Stimulated activated CD4-positive, alpha-beta T cell treated with anti-CD3 and anti-CD28 coated beads, Interleukin-15, amount 100 ng/mL, for 48 hours (primary cell): ENCODE measurements at places on chromosomes 4 and X.
A peak's percentile ranks its signal among the peaks of the same experiment; 100 is the strongest.

DNA sequence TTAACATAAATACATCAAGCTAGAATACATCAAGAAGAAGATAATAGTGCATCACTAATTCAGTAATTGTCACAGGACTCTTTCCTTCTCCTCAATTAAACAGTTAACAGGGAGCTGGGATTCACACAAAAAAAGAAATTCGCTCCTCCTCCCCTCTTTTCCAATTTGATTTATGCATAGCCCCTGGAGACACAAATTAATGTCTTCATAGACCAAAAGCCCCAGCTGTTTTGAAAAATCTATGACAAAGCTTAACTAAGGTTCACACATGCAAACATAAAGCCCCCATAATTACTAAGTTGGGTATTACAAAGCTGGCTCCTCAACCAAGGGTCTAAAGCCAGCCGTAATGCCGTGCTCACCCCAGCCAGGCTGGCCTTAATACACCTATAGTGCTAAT, 61.2 kb downstream of the ENOX2 start:
- DNase-seq = no peak

- DNase-seq = no peak
Measured at GRCh38 chrX:134457708-134458107, 2.3 kb upstream of the HPRT1 start.

DNA sequence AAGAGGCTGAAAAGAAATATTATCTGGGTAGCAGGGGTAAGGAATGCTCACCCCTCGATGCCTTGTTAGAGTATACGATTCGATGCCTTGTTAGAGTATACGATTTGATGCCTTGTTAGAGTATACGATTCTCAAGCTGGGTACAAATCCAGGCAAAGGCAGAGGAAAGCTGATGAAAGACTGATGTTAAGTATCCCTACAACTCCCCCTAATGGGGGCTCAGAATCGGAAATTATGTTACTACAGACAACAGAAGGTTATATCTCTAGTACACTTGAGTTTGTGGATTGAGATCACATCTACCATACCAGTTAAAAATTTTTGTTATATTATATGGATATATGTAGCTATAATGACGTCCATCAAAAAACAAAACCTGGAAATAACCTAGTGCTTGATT, 4.8 kb downstream of the LRRC66 start:
- DNase-seq = no peak

DNA sequence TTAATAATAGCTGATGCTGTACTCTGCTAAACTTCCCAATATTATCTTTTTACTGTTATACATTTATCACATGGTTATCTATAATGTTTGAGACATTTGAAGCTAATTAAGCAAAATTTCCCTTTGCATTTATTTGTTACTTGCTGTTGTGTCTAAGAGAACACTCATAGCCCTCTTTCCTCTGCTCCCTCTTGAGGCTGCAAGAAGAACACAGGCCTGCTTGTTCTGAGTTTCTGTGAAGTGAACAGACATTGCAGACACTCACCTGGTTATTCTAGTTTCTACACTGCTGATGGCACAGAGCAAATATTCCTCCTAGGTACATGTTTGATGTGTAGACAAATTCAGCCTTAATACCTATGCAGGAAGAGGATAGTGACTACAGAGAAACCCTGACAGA, 367.8 kb downstream of the GASK1B start:
- no peak for DNase-seq

- no peak for DNase-seq
Measured at GRCh38 chr4:82599336-82599735, 37.5 kb upstream of the TMEM150C start.

DNA sequence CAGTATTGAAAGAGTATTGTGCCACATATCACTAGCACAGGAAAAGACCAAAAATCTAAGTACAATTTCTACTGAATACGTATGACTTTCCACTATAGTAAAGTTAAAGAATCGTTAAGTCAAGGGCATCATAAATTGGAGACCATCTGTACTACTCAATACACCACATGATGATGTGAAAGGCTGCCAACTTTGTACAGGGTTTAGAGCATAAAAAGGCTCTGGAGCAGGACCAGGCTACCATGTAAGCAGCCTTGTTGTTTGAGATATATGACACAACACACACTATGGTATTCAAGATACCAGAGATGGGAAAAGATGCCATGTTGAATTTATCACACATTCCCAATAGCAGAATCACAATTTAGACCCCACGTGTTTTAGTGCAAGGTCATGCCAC, 294.9 kb upstream of the TRPC5 start:
- DNase-seq = no peak

GRCh38 chr4:43496188-43496587, 603.7 kb downstream of the GRXCR1 start:
- DNase-seq = no peak

GRCh38 chr4:168699224-168699878, 202.5 kb downstream of the PALLD start:
- DNase-seq = no peak

GRCh38 chrX:103741879-103742278, 31.2 kb downstream of the TMEM31 start:
- DNase-seq = no peak

DNA sequence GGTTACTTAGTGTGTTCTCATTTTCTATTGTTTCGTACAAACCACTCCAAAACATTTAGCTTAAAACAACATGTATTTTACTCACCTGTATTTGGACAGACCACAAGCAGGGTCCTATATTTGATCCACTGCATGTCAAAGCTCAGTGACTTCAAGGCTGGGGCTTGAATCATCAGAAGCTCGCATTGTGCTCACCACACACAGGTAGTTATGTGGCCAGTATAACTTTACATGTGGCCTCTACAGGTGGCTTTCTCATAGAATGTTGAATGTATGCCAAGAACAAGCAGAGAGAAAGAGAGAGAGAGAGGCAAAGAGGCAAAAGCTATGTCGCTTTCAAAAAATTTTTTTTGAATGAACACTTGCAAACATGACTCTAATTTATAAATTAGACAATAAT, 107.6 kb downstream of the QRFPR start:
- no peak for DNase-seq

- no peak for DNase-seq
Measured at GRCh38 chrX:10450229-10450958, 170.0 kb downstream of the MID1 start.

- DNase-seq = no peak
Measured at GRCh38 chrX:49308604-49309269, 5.3 kb downstream of the GAGE10 start.

- no peak for DNase-seq
Measured at GRCh38 chr4:16124232-16124631, 40.4 kb upstream of the PROM1 start.

GRCh38 chrX:72038016-72038415, 93.7 kb downstream of the RTL5 start:
- DNase-seq = no peak

GRCh38 chr4:186651181-186651603, 72.5 kb downstream of the FAT1 start:
- no peak for DNase-seq

- no peak for DNase-seq
Measured at GRCh38 chrX:37010496-37010895, 2.3 kb downstream of the FAM47C start.

DNA sequence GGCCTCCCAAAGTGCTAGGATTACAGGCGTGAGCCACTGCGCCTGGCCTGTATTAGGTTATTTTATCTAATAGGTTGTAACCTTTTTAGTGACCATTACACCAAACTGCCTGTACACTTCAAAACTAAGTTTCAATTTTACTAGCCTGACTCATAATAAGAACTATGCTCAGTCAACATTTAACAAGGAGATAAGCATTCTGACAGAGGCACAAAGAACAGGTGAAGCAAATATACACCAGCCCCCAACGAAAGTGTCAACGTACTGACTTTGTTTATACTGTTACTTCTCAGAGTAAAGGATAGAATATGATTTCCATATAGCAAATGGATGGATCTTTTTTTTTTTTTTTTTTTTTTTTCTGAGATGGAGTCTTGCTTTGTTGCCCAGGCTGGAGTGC, 62.8 kb downstream of the SHISA3 start:
- DNase-seq = no peak

DNA sequence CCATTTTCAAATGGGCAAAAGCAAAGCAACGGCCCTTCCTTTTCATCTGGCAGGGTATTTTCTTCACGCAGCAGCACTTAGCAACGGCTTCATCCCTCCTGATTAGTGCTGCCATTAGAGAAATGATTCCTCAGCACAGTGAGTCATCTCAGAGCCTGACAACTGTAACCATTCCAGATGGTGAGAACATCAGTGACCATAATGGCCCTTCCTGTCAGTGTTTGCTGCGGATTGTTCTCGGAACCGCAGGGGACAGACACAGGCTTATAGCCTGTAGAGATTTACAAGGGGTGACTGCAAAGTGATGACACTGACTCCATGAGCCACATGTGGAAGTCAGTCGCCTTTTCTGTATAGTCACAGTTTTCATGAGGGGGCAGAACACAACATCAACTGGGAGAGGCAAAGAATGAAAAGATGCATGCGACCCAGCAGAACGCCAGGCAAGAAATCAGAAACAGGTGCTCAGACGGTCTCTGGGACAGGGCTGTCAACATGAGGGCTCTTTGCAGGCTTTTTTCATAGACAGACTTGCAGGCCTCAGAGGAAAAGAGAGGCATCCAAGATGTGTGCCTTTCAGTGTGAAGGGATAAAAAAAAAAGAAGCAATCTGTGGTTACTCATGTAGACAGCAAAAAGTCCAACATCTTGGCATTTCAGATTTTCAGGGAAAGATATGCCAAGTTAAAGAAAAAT, 69.9 kb upstream of the FBXW7 start:
- no peak for DNase-seq

- DNase-seq = no peak
Measured at GRCh38 chr4:123709336-123709735, 312.7 kb downstream of the SPRY1 start.

- peak; percentile 9 for DNase-seq
Measured at GRCh38 chr4:121252224-121252806, 88.2 kb upstream of the TNIP3 start.

DNA sequence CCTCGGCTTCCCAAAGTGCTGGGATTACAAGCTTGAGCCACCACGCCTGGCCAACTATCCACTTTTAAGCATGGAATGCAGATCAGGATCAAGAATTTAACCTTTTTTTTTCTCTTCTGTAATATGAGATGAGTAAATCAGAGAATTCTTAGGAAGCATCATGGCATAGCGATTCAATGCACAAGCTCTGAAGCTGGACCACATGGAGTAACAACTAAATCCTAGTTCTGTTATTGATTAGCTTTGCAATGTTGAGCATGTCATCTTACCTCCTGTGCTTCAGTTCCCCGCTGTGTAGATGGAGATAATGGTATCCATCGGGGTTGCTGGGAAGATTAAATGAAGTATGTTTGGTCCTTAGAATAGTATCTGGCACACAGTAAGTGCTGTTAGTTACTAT, 1.9 kb upstream of the SNX25 start:
- DNase-seq = no peak

GRCh38 chr4:120057416-120057815, 9.2 kb downstream of the MAD2L1 start:
- DNase-seq = no peak

GRCh38 chr4:173414456-173414855, 15.5 kb upstream of the SCRG1 start:
- no peak for DNase-seq

GRCh38 chr4:94488670-94489069, 36.9 kb downstream of the PDLIM5 start:
- no peak for DNase-seq

- DNase-seq = no peak
Measured at GRCh38 chr4:80263541-80264351, 2.7 kb upstream of the FGF5 start.

DNA sequence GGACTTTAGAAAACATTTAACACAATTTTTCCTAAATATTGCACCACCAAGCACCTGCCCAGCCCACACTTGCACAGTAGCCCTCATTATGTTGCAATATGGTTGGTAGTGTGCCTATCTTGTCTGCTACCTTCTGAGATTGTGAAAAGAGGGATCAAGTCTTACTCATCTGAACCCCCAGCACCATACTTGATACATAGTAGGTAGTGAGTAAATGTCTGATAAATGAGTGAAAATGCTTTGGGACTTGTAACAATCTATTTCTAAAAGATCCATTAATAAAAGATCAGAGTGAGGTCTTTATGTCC, 118.4 kb upstream of the MED14 start:
- no peak for DNase-seq

DNA sequence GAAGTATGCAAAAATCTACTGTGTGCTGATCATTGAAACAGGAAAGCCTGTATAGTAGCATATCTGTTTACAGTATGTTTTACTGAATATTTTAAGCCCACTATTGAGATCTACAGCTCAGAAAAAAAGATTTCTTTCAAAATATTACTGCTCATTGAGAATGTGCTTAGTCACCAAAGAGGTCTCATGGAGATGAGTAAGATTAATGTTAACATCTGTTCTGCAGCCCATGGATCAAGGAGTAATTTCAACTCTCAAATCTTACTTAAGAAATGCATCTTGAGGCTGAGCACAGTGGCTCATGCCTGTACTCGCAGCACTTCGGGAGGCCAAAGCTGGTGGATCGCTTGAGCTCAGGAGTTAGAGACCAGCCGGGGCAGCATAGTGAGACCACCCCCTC, 3.3 kb downstream of the RNF4 start:
- DNase-seq = no peak

- DNase-seq = peak; percentile 33
Measured at GRCh38 chrX:17689971-17690409, 47.3 kb upstream of the SCML1 start.

GRCh38 chr4:24743927-24744326, 51.4 kb upstream of the SOD3 start:
- DNase-seq = no peak
